ENCODE measurements at places on chromosomes 4 and X.

- no peak for DNase-seq
Observed at GRCh38 chr4:158861281-158861680, 92.5 kb downstream of the FNIP2 start.

DNA sequence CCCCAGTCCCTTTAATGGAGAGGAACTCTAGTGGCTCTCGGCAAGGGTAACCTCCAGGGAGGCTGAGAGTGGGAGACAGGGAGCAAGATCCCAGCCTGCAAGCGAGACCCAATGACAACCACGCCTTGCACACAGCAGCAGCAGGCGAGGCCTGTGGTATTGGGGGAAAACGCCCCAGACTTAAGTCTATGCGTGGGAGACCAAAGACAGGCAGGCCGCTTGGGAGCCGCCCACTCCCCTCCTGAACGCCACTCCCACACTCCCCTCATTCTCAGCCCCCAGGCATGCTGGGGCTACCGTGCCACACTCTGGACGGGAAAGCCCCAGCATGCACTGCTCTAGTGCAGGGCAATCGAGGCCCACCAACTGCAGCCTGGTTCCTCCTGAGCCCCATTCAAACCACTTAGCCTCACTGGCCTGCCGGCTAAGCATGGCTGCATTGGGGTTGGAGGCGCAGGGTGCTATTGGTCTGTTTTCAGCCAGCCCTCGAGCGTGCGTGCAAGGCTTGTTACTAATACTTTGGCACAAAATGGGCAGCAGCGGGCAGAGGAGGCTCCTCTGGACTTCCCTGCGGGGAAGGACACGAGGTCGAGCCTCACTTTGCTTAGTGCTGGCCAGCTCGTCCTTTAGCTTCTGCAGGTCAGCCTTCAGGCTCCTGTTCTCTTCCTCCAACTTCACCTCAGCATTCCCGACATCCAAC lies 14.8 kb downstream of the SLC6A8 start:
- no peak for DNase-seq

DNA sequence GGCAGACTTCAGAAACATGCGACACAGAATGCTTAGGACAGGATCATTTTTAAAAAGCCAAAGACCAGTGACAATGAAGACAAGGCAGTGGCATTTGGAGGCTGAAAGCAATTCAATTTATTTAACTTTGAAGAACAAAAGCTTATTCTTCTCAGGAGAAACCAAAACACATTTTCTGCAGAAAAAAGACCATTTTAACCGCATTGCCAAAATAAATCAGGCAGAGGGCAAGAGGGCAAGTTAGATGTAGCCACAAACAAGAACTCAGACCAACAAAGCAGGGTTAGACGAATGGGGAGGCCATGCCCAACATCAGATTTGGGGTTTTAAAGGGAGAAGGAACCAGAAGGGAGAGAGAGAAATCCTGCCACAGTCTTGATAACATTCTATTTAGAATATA lies 58.9 kb downstream of the RELL1 start:
- no peak for DNase-seq

DNA sequence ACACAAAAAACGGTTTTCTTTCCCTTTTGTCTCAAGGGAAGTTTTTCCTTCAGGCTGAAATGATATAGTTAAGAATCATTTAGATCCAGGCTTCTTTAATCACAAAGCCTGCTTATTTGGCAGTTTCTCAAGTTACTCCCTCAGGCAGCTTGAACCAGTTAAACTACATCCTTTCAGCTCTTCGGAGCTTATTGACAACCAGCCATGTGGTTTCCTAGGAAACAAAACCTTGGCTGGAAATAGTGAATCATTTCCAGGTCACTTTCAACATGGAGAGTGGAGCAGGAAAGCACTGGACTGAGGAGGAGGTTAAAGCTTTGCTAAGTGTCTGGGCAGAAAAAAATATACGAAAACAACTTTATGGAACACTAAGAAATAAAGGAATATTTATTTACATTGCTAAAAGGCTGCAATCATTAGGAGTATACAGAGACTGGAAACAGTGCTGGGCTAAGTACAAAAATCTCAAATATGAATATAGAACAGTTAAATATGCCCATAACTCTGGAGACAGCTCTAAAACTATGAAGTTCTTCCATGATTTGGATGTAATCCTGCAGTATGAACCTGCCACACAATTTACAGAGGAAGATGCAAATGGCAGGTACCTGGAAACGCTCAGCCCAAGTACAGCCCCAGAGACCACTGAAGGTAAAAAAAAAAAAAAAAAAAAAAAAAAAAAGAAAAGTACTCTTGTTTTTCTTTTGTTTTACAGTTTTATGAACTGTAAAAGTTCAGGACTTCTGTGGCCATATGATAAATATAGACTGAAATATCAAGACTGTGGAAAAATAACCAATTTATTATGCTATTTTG lies 23.2 kb upstream of the AASDH start:
- DNase-seq = no peak

DNA sequence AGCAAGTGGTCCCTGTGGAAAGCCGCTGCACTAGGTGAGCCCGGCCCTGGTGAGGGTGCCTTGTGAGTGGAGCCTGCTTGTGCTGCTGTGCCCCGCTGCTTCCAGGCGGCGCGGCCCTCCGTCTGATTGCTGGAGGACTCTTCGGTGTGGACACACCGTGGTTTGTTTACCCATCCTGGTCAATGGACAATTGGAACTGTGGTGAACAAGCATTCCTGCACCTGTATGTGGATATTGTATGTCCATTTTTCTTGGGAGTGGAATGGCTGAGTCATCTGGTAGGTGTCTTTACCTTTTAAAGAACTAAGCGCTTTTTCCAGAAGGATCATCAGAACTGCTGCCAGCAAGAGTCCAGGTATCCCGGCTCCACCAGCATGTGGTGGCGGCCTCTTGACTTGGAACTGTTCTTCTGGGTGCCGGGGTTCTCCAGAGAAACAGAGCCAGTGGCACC lies 15.6 kb downstream of the MAEA start:
- no peak for DNase-seq

- DNase-seq = no peak
Observed at GRCh38 chr4:57053508-57053907, 56.7 kb downstream of the IGFBP7 start.

DNA sequence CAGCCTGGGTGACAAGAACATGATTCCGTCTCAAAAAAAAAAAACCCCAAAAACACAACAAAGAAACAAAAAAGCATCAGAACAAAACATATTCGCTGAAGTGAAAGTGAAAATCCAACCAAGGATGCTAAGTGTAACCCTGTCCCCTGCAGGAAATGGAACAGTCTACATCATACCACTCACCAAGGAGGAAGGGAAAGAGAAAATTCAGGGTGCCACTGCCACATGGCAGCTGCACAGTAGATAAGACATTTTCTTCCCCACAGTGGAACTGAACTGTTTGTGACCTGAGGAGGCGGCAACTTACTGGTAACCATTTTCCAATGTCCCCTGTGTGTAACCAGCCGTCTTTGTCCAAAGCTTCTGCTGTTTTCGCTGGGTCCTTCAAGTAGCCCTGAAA lies 28.2 kb upstream of the CENPU start:
- peak; percentile 16 for DNase-seq

DNA sequence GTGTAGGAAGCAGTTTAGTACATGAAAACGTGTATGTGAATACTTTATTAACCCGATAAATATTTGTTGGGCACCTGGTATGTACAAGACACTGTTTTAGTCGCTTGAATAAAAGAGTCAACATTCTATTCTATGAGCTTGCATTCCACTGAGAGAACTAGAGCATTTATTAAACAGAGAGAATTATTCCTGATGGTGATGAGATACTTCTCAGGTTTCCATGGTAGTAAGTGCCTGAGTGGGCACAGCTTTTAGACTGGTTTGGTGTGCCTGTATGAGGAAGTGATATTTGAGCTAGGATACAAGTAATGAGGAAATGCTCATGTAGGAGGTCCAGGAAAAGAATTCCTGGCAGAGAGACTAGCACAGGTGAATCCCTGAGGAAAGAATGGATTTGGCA lies 94.2 kb downstream of the ATP10D start:
- DNase-seq = no peak

DNA sequence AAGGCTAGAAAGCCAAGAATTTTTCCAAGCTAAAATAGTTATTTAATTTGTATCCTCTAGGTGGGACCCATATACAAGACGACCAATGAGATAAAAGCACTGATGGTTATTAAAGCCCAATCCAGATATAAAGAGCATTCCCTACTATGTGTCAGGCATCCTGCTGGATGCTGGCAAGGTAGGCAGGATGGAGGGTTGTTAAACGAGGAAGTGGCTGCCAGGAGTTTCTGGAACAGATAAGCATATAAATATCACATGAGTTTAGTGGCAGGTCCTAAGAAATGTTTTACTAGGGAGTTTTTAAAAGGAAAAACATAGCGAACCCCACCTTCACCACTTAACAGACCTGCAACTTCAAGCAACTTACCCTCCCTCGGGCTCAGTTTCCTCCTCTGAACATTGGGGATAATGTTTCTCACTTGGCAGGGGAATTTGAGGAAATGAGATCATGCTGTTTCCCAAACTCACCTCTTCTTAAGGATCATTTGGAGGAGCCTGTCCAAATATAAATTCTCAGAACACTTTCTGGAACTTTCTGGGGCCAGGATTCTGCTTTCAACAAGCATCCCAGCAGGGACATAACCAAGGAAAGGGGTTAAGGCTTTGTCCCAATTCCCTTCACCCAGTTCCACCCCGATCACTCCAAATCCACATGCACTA lies 94.3 kb upstream of the LDB2 start:
- DNase-seq = no peak

DNA sequence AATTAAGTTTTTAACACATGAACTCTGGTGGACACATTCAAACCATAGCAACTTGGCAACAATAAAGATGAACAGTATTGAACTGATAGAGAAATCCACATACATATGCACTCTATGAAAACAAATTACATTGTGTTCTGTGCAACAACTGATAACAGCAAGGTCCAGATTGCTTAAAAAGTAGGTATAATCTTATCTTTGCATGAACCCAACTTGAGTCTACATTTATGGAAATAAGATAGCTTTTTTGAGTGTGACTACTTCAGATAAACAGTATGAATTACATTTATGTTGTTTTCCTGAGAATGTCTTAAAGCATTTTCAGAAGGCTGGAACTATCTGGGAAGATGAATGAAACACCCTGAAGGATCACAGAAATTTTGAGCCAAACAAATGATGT lies 212.6 kb upstream of the GK2 start:
- no peak for DNase-seq

DNA sequence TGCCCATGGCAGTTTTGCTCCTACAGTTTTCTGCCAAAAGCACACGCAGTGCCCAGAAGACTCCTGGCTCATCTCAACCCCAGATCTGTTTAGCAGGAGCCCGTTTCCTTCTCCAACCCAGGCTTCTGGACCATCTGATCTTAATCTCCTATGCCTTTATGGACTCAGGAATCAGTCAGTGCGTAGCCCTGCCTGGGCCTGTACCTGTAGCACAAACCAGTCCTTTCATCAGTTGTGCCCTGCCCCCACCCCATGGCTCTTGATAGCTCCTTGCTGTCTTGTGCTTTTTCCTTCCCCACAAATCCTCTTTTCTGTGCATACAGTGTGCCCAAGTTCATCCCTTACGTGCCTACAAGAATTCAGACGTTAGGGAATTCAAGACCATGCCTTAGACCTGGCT lies 1.5 kb downstream of the ZNF718 start:
- DNase-seq = no peak

DNA sequence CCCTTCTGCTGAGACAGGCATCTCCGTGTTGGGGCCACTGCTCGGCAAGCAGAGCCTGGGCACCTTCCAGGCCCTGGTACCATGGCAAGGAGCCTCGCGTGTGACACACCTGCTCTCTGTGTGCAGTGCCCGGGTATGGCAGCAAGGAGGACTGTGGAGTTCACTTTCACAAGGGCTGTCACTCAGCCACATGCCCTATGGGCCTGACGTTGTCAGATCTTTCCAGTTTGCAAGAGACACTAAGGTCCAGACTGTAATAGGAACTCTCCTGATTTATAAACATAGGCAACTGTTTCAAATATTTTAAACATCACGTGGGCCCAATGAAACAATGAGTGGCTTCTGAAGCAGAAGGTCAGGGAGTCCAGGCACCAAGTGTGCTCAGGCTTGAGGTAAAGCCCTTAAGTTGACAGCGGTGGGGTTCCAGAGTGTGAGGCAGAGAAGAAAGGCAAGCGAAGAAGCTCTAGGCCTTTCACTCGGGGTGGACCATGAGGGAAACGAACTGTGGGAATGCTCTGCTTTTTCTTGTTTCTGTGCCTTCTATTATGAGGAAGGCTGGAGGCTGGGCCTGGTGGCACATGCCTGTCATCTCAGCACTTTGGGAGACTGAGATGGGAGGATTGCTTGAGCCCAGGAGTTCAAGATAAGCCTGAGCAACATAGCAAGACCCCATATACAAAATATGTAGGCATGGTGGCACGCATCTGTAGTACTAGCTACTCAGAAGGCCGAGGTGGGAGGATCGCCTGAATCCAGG lies 108.6 kb upstream of the TRIM2 start:
- DNase-seq = no peak

GRCh38 chr4:182354867-182355266 lies 111.7 kb downstream of the TENM3 start:
- DNase-seq = no peak

DNA sequence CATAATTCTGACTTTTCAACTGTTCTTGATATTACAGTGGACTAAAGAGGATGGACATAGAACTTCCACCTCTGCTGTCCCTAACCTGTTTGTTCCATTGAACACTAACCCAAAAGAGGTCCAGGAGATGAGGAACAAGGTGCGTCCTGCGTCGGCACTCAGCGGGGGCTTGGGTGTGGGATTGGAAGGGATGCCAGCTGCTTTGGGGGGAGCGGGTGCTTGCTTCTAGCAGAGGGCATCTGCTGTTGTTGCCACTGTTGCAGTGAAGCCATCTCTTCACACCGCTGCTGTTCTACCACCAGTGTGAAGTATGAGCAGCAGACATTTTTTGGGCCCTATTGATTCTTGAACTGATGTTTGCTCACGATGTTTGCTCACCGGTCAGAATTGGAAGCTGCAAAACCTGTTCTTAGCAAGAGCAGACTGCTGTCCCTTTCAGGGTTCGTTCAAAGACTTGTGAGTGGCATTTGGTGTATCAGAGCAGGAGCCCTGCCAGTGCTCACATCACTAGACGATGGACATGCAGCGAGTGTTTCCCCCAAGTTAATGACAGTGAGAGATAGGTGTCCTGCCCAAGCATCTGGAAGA lies 55.4 kb downstream of the NOP14 start:
- DNase-seq = no peak

- DNase-seq = no peak
Observed at GRCh38 chr4:55554453-55555030, 7.8 kb upstream of the CLOCK start.

GRCh38 chr4:111806331-111806730 lies 338.9 kb upstream of the FAM241A start:
- no peak for DNase-seq
